H1 (cell line): ENCODE measurements at places on chromosomes 3 and 15. TPM values are rescaled to one million over a fixed set of nuclear protein-coding genes. Genes with fewer than 3 reads are reported as not detected.

CRTC3 gene
- total RNA-seq = 5.0 and 5.1 TPM in 2 replicates

- DNase-seq = no peak
These were observed 2.2 kb downstream of the CADM2 start for GRCh38 chr3:84961011-84961410.

DNA sequence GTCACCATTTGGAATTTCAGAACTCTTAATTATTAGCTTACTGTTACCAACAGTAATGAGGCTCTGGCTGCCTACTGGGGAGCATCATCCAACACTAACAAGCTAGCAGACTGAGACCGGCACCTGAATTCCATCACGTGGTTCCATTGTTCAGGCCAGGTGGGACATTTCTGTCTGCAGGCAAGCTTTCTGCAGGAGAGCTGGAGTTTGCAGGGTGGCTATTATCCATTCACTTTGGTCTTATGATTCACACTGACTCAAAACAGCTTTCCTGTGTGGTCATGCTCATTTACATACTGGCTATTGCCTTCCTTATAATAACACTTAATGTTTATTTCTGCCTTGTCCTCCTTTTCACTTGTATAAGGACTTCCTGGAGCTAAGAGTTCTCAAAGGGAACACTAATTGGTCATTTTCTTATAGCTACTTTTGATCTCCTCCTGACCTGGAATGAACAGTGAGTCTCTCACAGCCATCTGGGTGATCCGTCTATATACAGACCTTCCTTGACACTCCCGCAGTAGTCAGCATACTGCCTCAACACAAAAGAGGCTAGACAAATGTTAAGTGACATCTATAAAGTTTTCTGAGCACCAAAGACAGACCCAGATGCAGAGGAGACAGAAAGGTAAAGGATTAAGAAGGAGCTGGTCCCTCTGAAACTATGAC is 695.4 kb downstream of the FHIT start:
- no peak for DNase-seq

- no peak for DNase-seq
These were observed 16.0 kb downstream of the ANKRD63 start for GRCh38 chr15:40266828-40267304.

DNA sequence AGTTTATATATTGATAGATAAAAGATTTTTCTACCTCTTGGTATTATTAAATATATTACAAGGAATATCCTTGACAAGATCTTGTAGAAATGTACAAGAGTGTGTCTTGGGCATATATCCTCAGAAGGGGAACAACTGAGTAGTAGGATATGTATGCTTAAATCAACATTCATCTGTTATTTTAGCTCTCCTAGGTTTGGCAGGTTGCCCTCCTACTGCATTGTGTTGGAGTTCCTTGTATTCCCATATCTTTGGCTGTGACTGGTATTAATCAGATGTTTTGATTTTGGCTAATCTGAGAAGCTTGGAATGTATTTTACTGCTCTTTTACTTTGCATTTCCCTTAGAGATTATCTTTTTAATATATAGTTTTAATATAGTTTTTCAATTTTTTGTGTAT is 4.6 kb downstream of the MYRIP start:
- no peak for DNase-seq
